Left ventricle myocardium inferior (tissue), 1 donor: ENCODE measurements at places on chromosomes 12 and 14.

GRCh38 chr12:97968641-97969197, 506.1 kb downstream of the RMST start:
- DNase-seq: no peak

GRCh38 chr14:90505531-90505930, 108.7 kb downstream of the CALM1 start:
- no peak for DNase-seq

- DNase-seq: no peak
Observed at GRCh38 chr14:24422261-24422660, 7.2 kb downstream of the CBLN3 start.

GRCh38 chr12:26471560-26471959, 276.2 kb downstream of the SSPN start:
- no peak for DNase-seq

DNA sequence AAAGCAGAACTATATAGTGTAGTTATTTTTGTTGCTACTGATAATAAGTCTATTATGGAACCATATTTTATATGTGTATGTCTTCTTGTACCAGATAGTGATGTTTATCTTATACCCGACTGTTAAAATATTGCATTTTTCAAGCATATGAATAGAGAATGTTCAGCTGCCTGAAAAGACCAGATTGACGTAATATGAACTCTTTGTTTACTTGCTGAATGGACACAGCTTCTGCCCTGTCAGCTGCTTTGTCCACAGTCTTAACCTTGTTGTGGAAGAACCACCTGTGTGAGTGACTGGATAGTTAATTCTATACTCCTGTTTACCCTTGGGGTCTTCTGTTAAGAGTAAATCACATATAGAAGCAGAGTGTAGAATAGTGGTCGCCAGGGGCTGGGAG, 109.3 kb downstream of the LGR5 start:
- DNase-seq: no peak

DNA sequence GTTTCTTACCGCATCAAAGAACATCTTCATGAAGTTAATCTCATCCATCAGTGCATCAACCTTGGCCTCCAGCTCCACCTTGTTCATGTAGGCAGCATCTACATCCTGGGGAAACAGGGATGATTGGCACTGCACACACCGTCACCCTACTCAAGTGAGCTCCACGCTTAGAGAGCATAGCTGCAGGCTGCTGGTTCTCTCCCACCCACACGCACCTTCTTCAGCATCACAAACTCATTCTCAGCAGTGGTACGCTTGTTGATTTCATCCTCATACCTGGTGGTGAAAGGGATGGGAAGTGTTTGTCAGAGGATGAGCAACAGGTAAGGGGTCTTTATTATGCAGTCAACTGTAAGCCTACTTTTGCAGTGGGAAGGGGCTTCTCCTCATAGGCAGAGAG, 2.3 kb downstream of the KRT5 start:
- DNase-seq: no peak

DNA sequence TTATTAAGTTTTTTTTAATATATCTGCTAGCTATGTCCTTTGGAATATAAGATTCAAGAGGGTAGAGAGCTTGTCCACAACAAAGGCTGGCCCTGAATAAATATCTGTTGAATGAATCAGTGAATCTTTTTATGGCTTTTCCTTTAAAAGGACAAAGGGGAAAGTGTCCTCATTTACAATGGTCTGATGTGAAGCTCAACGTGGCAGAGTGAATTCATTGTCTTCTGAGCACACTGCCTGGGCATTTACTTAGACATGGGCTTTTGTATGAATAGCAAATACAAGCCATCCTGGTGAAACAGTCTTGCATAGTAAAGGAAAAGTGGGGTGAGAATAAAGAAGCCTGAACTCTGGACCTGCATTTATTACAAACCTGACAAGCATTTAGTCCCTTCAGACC, 201.2 kb downstream of the NELL2 start:
- DNase-seq: no peak

- DNase-seq: no peak
Observed at GRCh38 chr14:88556581-88556980, 1.8 kb upstream of the PTPN21 start.

DNA sequence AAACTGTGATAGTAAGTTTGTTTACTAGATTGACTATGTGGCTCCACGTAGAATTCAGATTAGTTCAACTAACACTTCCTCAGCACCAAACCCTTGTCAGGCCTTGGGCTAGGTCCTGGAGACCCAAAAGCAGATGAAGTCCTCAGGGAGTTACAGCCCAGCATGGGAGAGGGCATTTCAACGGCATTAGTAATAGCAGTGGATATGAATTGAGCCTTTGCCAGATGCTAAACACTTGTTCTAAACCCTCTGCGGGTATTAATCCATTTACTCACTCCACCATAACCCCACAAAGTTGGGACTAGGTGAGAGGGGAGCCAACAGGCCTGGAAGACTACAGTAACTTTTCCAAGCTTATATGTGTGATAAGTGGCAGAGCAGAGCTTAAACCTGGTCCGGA, 714.6 kb downstream of the DIO2 start:
- DNase-seq: no peak

DNA sequence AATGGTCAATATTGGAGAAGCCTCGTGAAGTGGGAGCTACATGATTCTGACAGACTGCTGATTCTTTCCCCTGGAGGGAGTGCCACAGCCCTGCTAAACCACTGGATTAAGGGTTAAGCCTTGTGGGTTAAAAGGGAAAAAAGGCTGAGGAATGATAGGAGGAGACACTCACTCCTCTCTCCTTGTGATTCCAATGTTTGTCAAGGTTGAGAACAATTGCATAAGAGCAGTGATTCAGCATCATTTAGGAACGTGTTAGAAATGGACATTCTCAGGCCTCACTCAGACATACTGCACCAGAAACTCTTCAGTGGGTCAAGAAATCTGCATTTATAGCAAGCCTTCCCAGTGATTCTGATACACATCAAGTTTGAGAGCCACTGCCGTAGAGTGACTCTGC, 87.8 kb upstream of the GZMB start:
- no peak for DNase-seq

DNA sequence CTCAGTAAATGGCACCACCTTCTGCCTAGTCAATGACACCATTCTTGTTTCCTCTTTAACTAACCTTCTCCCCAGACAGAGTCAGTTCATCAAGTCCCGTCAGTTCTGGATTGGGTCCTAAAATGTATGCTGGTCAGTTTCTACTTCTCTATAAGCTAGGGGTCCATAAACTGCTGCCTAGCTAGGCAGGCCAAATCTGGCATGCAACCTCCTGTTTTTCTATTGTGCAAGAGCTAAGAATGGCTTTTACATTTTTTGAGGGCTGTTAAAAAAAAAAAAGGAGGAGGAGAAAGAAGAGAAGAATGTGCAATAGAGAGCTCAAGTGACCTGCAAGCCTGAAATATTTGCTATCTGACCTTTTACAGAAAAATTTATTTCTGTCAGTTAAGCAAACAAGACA, 6.4 kb upstream of the TMED10 start:
- DNase-seq: no peak

- no peak for DNase-seq
Observed at GRCh38 chr12:88496891-88497371, 83.3 kb downstream of the KITLG start.

- DNase-seq: no peak
Observed at GRCh38 chr14:86613786-86614185, 1083.8 kb downstream of the FLRT2 start.

- no peak for DNase-seq
Observed at GRCh38 chr12:104578453-104578852, 121.7 kb downstream of the CHST11 start.

DNA sequence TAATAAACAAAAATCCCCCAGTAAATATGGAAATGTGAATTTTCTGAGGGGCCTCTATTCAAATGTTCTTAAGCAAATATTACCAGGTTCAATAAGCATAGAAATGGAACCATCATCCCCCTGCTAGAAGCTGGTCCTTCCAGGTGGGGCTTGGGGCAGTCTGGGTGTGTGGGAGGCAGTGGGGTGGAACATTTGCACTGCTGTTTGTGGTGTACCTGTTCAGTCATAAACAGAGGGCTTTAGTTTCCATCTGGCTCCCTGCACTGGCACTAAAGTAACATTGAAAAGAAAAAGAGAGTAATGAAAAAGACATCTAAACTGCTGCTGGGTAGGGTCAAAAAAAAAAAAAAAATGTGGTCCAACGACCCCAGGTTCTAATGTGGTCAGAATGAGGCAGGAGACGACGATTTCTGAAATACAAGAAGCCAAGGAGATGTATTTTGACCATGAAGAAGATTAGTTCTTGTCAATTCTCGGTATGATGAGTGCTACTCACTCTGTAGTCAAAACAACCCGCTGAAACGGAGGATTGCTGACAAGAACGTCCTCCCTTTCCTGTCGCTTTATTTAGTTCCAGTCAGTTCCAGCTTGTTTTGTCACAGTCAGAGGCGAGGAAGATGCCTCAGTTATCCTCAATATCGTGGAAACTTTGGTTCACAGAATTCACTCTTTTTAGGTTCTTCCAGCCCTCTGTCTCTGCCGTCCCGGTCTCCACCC, 44.2 kb upstream of the MANSC4 start:
- DNase-seq: no peak

DNA sequence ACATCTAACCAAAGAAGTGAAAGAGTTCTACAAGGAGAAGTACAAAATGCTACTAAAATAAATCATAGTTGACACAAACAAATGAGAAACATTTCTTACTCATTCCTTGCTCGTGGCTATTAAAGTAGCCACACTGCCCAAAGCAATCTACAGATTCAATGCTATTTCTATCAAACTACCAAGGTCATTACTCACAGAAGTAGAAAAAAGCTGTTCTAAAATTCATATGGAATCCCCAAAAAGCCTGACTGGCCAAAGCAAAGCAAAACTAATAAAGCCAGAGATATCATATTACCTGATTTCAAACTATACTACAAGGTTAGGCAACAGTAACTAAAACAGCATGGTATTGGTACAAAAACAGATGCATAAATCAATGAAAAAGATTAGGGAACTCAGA, 305.6 kb downstream of the RPAP3 start:
- no peak for DNase-seq

DNA sequence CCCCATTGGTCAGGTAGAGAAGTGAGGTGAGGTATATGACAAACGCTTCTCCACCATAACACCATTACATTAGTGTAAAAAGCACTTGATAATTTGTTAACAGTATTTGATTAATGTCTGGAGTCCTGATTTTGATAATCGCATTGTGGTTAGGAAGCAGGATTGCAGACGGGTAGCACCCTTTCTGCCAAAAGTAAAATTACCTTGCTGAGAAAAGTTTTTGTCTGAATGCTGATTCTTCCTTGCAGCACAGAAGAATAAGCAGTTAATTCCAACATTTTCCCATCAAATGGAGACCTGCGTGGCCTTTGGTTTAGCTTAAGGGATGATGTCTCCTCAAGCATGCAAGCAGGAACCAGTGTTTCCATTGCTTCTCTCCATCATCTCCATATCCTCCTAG, 1090.2 kb upstream of the TMEM132C start:
- DNase-seq: no peak

- DNase-seq: no peak
Observed at GRCh38 chr12:20757-21156, 45.8 kb upstream of the IQSEC3 start.

DNA sequence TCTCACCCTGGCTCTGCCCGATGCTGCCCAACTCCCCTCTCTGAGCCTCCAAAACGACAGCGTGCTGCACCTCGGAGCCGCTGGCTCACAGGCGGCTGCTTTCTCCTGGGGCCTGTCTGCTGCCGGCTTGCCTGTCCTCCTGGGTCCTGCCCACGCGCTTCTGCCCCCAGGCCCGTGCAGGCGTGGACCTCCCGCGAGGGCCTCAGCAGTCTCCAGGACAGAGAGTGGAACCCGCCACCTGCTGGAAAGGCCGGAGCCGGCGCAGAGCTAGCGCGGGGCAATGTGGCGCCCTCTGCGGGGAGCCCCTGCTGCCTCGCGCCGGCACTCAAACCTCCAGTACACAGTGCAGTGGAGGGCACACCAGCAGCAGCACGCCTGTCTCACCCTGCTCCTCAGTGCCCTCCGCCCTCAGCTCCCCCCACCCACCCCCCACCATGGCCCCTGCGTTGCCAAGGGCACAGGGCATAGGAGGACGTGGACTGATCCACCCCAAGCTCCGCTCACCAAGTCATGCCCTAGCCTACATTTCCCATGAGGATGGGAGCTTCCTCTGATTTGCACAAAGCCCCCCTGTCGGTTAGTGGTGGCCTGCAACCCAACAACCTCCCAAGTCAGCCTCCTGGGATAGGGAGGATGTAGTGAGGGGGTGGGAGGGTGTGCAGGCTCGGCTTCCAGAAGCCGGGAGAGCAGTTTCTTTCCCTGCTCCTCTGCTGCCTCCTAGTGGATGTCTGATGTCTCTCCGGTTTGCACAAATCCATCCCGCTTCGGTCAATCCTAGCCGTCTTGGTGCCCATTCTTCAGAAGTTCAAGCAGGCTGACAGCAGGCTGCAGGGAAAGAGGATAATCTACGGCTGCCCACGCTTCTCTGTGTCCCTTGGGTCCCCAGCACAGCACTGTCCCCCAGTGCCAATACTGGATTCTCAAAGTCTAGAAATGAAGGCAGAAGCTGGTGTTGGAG, 25.2 kb downstream of the KRT8 start:
- DNase-seq: peak; percentile 68

GRCh38 chr12:109448272-109448671, 28.8 kb downstream of the KCTD10 start:
- no peak for DNase-seq

DNA sequence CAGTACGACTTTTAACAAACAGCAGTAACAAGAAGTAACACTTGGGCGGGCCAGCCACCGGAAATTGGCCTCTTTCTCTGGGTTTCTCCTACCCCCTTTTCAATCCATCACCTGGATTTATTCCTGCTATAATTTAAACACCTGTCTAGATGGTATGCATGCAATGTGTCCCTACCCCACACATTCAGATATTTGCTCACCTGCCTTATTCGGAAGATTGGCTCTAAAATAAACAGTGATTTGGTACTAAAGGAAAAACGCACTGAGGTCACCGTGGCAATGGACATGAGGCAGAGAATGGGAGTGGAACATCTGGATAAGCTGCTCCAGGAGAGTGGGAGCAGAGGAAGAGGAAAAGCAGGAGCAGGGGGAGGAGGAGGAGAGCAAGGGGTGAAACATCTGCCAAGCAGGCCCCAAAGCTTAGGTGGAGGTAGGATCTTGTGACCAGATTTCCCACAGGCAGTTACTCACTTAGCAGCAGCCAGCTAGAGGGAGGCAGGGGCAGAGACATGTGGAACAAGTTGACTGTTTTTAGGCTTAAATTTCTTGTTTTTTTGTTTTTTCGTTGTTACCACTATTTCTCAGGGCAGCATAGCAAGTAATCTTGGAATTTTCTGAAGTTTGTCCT, 150.9 kb downstream of the TTLL5 start:
- DNase-seq: no peak
